ENCODE measurements at places on chromosomes 4 and X.

- DNase-seq = peak; percentile 1
Measured at GRCh38 chr4:58247792-58248191, 1137.6 kb upstream of the IGFBP7 start.

DNA sequence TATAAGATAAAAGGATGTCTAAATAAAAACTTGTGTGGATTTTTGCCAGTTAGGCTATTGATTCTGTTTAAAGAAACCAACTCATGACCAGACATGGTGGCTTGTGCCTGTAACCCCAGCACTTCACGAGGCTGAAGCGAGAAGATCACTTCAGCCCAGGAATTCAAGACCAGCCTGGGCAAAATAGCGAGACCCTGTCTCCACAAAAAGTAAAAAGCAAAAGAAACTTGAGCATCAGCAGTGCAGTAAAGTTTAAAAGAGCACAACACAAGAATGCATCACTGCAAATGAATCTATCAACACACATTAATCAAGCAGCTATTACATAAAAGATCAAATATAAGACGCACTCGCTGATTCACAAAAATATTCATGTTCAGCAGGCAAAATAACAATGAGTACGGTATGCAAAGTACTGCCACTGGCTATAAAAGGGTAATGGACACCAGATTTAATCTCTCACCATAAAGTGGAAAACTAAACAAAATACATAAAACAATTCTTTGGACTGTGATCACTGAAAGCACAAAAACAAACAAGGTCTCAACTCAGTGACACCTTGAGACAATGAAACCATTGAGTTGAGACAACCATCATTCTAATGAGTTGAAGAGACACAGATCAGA is 41.3 kb downstream of the LRBA start:
- no peak for DNase-seq

GRCh38 chrX:22090181-22090580 is 58.1 kb downstream of the PHEX start:
- DNase-seq = no peak

DNA sequence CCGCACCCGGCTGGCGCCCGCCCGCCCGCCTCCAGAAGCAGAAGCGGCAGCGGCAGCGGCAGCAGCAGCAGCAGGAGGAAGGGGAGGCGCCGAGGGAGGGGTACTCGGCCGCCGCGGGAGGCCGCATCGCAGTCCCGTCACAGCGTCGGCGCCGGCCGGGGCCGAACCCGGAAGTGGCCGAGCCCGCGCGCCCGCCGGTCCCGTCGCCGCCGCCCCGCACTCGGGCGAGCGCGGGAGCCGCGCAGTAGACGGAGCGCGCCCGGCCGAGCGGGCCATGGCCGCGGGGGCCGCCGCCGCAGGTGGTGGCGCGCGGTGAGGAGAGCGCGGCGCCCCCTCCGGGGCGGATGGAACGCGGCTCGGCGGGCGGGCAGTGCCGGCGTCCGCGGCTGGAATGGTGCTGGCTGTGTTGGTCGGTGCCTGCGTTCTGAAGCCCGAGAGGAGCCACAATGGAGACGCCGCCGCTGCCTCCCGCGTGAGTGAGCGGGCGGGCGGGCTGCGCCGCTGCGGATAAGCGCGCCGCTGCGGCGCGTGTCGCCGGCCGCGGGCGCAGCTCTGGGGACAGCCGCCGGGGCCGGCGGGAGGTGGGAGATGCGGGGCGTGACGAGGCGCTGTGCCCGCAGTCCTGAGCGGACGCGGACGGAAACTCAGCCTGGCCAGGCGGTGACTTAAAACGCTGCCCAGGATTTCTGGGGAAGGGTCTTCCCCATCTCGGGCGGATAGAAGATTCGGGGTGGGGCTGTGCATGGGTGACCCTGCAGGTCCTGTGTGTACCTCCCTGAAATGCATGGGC is at the start of gene KLHL2:
KLHL2 (plus strand) TSS at position 131 of the 790 bp plus-strand sequence; CDS start at position 447, 316 bp downstream.
- DNase-seq = peak; percentile 86

- DNase-seq = no peak
Measured at GRCh38 chr4:76458825-76459224, 23.8 kb downstream of the SHROOM3 start.

DNA sequence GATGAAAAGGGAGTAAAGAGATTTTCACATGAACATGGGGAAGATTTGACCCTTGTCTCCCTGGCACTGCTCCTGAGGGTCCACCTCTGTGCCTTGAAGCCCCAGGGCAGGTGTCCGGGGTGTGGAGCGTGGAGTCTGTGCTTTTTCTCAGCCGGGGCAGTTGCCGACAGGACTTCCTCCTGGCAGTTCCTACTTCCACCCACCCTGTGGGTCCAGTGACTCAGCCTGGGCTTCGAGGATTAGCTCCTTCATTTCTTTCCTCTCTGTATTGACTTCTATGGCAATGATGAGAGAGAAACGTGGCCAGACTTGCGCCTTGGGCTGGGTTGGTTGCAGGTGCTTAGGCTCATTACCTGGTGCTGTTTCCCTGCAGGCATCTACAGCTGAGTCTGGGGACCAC is 35.9 kb upstream of the CLCN4 start:
- no peak for DNase-seq

DNA sequence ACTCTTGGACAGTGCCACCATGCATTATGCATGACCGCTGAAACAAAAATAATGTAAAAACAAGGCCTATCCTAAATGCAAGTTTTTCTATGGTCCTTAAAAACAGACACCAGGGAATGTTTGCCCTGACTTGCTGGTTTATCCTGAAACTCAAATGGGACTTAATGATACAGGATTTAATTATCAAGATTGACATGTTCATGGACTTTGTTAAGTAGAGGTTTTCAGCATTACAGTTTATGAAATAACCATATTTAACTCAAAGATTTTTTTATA is 1.3 kb downstream of the NFKB1 start:
- DNase-seq = no peak

DNA sequence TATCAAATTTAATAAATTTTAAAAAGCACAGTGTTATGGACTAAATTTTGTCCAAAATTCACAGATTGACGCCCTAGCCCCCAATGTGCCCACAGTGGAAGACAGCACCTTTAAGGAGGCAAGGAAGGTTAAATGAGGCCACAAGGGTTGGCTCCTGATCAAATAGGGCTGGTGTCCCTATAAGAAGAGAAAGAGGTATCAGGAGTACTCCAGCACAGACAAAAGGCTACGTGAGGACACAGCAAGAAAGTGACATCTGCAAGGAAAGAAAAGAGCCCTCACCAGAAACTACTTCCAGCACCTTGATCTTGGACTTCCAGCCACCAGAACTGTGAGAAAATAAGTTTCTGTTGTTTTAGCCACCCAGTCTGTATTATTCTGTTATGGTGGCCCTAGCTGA is 48.8 kb downstream of the FAM13A start:
- DNase-seq = no peak

DNA sequence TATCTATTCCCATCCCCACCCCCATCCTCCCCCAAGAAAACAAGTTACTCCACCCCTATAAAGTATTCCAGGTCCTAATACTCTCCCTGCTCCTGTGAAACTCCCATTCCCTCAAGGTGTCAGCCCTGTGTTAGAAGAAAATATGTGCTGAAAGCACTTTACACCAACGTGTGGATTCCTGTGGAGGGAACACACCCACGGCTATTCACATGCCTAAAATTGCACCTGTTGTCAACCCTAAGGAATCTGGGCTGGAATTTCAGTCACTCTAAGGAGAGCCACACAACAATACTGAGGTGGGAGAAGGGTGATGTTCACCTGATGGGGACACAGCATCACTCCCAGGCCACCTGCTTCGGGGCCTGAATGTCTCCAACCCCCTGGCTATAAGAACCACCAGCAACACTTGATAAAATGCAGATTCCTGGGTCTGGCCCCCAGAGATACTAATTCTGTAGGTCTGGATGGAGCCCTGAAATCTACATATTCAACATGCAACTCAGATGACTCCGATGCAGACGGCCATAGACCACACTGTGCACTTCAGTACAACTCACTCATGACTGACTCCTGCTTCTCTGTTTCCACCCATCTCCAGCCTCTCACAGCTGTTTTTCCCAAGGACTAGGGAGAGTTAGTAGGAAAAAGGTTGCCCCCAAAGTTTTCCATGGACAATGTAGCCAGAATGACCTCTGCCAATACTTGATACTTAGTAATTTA is 15.8 kb downstream of the SCD5 start:
- DNase-seq = no peak

DNA sequence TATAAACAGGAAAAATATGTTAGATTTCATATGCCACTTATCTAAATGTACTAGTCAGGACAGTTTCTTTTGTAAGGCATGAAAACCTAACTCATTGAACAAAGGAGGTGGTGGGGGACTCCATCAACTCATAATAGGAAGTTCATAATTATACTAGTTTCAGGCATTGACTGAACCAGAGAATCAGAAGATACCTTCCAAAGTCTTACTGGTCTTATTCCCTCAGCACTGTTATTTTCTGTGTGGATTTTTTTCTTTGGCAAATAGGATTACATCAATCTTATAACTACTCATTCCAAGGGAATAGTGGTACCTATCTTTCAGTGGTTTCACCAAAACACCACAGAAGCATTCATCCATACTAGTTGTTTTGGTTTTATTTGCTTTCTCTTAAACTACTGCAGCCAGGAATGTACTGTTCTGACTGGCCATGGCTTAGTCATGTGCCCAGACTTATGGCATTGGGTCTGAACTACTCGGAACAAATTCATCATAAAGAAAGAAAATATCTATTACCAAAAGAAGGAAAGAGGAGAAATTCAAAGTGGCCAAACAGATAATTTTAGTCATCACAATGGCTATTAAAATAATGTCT is 273.9 kb downstream of the ARAP2 start:
- DNase-seq = no peak

All from OCI-LY7 (cell line).